ENCODE measurements at places on chromosomes 7 and 10.
A peak's percentile ranks its signal among the peaks of the same experiment; 100 is the strongest.

DNA sequence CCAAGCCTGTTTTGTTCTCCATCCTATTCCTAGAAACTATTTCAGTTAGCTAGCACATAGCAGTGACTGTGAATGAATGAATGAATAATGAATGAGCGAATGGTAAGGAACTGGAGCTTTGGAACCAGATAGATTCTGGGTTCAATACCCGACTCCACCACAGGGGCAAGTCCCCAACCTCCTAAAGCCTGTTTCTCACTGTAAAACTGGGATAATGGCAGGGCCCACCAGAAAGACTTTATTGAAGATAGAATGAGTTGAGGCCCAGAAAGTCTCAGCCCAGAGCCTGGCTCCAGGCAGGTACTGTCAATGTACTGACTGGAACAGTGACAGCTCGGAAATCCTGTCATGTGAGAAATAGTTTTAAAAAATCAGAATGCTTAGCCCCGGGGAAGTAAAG lies 1.1 kb upstream of the CDH23 start:
- DNase-seq: no peak

- DNase-seq: no peak
Observed at GRCh38 chr7:142722248-142722794, 27.0 kb upstream of the PRSS1 start.

GRCh38 chr7:150867605-150868004 lies 15.3 kb downstream of the AOC1 start:
- DNase-seq: no peak

DNA sequence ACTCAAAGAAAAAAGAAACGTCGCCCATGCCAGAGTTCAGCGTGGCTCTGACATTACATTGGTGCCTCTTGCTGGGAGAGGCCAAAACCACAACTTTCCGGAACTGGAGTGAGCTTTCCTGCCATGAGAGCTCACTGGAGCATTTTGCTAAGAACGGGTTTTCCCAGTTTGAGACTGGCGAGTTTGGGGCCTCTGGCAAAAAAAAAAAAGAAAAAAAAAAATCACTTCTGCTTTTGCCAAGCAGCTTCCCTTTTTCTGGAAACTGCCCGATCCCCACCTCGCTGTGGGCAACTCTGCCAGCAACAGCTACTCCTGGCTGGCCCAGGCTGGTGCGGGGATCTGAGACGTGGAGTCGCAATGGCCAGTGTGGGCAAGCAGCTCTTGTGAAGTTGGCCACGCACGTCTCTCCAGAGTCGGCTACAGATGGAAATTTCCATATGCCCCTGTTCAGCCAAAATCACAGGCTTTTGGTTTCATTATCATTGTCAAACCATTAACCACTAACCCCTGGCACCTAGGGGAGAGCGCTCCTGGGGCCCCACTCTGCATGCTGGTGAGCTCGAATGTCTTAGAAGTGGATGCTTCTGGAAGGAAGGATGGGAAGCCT lies 25.7 kb downstream of the PRKAG2 start:
- DNase-seq: peak; percentile 71

GRCh38 chr7:90262438-90262837 lies 17.5 kb downstream of the CFAP69 start:
- no peak for DNase-seq

- no peak for DNase-seq
Observed at GRCh38 chr7:138387755-138388475, 72.1 kb upstream of the TRIM24 start.

DNA sequence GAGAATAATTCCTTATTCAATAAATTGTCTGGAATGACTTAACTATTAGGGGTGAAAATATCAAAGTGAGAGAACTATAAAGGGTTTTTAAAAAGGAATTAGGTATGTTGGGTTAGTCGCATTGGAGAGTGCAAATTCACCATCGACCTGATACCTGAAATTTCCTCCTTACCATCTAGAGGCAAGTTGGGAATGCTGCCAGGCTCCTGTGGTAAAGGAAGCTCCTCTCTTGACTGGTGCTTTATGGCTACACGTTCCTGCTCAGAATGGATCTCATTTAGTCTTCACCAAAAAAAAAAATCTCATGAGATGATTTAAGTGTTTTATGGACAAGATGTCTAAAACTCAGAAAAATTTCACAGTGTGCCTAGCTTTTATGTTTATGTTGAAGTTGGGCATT lies 129.8 kb downstream of the EGFR start:
- DNase-seq: no peak

- no peak for DNase-seq
Observed at GRCh38 chr10:129891806-129892205, 72.3 kb downstream of the EBF3 start.

DNA sequence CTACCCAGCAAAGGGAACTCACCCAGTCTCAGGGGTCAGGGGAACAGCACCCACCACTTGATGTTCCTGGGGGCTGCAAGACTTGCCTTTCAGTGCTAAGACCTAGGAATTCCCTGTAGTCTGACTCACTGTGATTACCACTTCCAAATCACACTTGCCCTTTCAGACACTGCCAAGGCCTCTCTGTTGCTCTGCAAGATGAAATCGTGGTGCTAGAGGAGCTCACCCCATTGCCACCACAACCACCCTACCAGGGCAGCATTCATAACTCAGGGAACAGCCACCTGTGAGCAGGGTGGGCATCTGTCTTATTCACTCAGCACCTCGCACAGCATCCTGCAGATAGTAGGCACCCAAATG lies 36.5 kb downstream of the XPNPEP1 start:
- DNase-seq: no peak

- no peak for DNase-seq
Observed at GRCh38 chr10:77989081-77989724, 40.1 kb downstream of the POLR3A start.

GRCh38 chr7:39633563-39634477 lies 10.4 kb downstream of the RALA start:
- DNase-seq: no peak

DNA sequence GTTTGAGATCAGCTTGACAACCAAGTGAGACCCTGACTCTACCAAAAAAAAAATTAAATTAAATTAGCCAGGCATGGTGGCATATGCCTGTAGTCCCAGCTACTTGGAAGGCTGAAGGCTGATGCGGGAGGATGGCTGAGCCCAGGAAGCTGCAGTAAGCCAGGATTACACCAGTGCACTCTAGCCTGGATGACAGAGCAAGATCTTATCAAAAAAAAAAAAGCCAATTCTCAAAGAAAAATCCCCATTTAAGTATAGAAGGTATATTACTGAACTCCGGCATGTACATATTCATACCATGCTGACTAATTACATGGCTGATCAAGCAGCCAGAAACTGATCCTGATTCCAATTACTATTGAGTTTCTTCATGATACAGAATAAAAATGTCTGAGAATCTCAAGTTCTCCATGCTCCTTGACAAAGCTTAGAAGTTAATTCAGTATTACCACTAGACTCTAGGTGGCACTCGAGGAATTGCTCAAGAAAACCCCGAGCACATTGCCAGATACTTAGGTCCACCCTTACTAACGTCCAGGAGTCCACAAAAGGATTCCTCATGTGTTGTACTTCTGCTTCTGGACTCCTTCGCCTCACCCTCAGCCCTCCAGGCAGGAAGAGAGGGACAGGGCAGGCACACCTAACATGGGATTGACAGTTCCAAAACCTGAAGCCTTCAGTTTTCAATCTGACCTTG lies 148.9 kb downstream of the PARD3 start:
- peak; percentile 81 for DNase-seq

DNA sequence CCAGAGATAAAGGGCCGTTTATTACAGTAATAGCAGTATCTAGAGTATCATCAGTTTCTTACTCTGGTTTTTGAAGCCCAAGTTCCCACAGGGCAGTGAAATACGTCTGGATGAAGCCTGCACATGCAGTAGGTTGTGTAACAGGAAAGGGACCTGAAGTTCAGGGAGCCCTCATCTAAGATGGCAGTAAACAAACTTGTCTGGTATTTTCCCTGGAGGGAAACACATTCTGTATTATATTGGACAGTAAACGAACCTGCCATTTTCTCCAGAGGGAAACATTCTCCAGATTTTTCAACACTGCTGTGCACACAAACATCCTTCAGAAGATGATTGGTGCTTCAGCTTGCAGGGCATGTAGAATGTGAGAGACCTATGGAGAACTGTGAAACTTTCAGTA lies 189.9 kb downstream of the TFEC start:
- DNase-seq: peak; percentile 80

GRCh38 chr7:81333004-81333403 lies 414.2 kb upstream of the SEMA3C start:
- no peak for DNase-seq

DNA sequence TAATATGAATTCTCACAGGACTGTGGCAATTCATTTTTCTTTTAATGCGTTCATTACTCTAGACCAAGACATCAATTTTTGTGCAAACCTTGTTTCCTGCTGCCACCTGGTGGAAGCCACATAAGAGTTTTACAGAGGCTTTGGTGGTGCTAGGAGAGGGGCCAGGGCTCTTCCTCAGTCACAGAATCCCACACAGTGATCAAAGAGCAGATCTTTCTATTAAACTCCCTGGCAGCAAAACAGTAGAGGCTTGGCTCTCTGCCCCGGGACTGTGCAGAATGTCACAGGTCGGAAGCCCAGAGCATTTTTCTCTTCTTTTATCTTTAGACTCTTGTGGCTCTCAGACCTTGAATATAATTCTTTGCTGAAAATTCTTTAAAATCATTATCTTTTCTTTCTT lies 506.4 kb upstream of the C7orf33 start:
- peak; percentile 74 for DNase-seq

DNA sequence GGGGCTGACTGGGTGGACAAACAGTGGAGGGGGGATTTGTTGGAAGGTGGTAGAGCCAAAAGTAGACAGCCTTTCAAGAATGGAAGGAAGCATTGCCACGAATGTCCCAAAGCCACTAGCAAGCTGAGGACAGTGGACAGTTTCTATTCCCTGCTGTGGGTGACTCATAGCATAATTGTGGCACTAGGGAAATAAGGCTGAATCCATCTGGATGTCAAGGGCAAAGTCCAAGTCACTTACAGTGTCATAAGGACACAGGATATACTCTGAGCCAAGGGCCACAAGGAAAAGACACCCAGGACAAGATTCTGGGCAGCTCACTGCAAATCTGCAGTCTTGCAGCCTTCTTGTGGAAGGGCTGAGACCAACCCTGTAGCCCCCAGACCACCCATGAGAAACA lies 79.7 kb downstream of the FRMPD2 start:
- peak; percentile 21 for DNase-seq

GRCh38 chr7:7970531-7971307 lies 2.1 kb downstream of the GLCCI1 start:
- no peak for DNase-seq

DNA sequence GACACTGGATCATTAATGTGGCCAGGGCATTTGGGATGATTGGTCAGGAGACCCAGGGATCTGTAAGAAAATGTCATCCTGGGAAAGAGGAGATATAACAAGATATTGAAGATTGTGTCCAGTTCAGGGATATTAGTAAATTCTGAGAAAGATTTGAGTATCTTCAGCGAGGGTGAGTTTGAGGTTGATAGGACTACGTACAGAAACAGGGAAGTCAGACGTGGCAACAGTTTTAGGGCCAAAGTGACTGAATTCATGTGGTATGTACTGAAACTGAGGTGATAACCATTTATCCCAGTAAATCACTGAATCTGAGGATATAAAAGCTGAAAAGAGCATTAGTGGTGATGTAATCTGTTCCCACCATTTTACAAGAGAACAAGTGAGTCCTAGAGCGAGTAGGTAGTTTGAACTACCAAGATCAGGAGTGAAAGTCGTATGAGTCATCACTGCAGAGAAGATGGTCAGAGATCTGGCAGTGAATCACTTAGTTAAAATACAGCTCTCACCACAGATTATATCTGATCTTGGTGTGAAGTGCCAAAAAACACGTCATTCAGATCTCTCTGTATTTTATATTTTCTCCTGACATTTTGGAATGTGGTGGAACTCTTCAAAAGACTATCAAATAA lies 220.5 kb downstream of the CDK14 start:
- DNase-seq: peak; percentile 60

- DNase-seq: no peak
Observed at GRCh38 chr7:50509459-50509858, 55.7 kb downstream of the DDC start.

GRCh38 chr7:29483219-29484104 lies 80.2 kb upstream of the PRR15 start:
- DNase-seq: no peak

GRCh38 chr10:101139421-101139911 lies 8.4 kb downstream of the TLX1 start:
- no peak for DNase-seq

DNA sequence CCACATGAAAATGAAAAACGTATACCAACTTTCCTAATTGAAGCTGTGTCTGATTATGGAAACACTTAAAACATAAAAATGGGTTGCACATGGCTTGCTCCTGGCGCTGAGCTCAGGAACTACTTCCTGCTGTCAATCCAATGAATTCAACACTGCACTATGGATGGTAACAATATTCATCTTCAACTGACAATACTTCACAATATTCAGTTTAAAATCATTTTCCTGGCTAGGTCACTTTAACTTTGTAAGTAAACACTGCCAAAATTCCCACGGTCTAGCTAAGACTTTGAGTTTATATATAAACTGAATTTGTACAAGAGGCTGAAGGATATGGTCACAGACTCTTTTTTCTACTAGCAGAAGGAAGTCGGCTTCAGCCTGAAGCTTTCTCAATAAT lies 556.9 kb downstream of the TNS3 start:
- no peak for DNase-seq

- peak; percentile 99 for DNase-seq
Observed at GRCh38 chr7:100271716-100272537, 35.6 kb upstream of the SPDYE3 start.

GRCh38 chr7:40579401-40579800 lies 444.6 kb downstream of the SUGCT start:
- DNase-seq: peak; percentile 78

DNA sequence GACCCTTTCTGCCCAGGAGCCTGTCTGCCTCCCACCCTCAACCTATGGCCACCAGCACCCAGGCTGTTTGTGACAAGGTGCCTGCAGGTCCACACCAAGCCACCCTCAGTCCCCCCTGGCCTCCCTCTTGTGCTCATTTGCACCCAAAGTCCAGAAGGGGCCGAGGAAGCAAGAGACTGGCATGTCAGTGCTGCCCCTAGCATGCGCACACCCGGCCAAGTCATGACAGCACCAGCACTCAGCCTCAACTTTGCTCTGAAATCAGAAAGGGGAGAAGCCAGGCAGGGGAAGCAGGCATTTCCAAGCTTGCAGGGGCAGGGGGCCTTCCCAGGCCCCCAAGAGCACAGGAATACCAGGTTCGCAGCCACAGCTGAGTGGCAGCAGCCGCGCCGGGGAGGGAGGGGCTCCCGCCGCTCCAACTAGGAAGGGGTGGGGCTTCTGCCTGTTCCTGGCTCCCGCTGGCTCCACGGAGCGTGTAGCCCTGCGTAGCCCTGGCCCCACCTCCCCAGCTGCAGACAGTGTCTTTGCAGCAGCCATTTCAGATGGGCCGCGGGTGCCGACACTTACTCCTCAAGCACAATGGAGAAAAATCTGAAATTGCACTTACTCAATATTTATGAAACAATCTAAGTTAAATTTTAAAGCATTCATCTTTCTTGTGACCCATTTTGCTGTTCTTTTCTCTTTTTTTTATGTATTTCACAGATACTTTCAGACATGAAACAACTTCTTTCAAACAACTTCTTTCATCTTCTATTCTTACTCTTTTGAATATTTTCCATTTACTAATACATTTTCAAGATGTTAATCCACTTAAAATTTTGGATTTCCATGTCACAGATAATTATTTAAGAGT lies 54.9 kb upstream of the ABCB5 start:
- no peak for DNase-seq

- no peak for DNase-seq
Observed at GRCh38 chr10:127374074-127374680, 174.9 kb upstream of the NPS start.

- DNase-seq: no peak
Observed at GRCh38 chr7:42174391-42174912, 62.6 kb downstream of the GLI3 start.

- no peak for DNase-seq
Observed at GRCh38 chr7:137501562-137501961, 158.0 kb upstream of the PTN start.

- DNase-seq: no peak
Observed at GRCh38 chr10:89959433-89960110, 258.2 kb downstream of the KIF20B start.

Data from islet precursor cell (in vitro differentiated cells).